Activated CD8-positive, alpha-beta T cell treated with anti-CD3 and anti-CD28 coated beads for 36 hours (primary cell): ENCODE measurements at places on chromosomes 16 and 17.
A peak's percentile ranks its signal among the peaks of the same experiment; 100 is the strongest.

- peaks cover 4% of the 10 kb centered on the region for H3K27me3 ChIP-seq
- H3K4me1 ChIP-seq: no peaks in the 10 kb centered on the region
- H3K27ac ChIP-seq: no peak overlapping the region
- no peak overlapping the region for H3K4me3 ChIP-seq
- no peaks in the 10 kb centered on the region for H3K36me3 ChIP-seq
- peak; percentile 39 for DNase-seq
Observed at GRCh38 chr17:9890124-9890523, 14.9 kb downstream of the RCVRN start.

DNA sequence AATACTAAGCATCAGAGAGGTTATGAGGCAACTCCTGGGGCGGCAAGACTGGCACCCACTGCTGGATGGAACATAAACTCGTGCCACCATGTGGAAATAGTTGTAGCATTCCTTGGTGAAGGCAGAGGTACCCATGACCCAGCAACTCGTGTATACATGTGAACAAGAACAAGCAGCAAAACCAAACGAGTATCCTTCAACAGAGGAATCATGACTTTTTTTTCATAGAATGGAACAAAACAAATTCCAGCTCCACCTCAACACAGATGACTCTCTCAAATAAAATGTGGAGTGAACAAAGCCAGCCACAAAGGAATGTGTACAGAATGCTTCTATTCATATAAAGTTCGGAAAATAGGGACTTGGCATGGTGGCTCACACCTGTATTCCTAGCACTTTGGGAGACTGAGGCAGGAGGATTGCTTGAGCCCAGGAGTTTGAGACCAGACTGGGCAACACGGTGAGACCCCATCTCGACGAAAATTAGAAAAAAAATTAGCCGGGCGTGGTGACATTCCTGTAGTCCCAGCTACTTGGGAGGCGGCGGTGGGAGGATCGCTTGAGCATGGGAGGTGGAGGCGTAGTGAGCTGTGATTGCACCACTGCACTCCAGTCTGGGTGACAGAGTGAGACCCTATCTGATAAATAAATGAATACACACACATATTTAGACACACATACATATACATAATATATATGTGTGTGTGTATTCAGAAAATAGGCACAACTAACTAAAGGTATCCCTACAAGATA, 35.3 kb downstream of the B9D1 start:
- DNase-seq: no peak
- no peaks in the 10 kb centered on the region for H3K4me1 ChIP-seq
- no peak overlapping the region for H3K27ac ChIP-seq
- peaks cover 2% of the 10 kb centered on the region for H3K27me3 ChIP-seq
- no peak overlapping the region for H3K4me3 ChIP-seq

GRCh38 chr16:12089492-12090150, 113.1 kb downstream of the SNX29 start:
- no peaks in the 10 kb centered on the region for H3K36me3 ChIP-seq
- peaks cover 34% of the 10 kb centered on the region for H3K4me1 ChIP-seq
- peak overlapping the region; percentile 93 for H3K27ac ChIP-seq
- DNase-seq: peak; percentile 65

DNA sequence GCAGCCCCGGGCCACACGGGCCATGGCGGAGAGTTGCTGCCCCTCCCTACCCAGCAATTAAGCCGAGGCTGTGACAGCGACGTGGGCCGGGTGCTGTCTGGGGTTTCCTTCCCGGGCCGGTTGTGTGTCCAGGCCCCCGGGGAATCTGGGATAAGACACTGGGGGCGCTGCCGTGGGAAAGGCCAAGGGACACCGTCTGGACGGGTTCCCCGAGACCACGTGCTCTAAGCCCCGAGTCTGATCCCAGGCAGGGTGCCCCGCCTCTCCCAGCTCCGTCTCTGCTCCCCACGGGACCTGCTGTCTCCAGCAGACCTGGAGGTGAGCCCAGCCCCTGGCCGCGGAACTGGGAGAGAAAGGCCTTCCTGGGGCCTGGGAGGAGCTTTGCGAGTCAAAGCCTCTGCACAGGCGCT, 92.2 kb downstream of the IRX3 start:
- H3K4me1 ChIP-seq: no peaks in the 10 kb centered on the region
- no peak overlapping the region for H3K27ac ChIP-seq
- no peaks in the 10 kb centered on the region for H3K36me3 ChIP-seq
- H3K27me3 ChIP-seq: peaks cover 14% of the 10 kb centered on the region
- no peak for DNase-seq

DNA sequence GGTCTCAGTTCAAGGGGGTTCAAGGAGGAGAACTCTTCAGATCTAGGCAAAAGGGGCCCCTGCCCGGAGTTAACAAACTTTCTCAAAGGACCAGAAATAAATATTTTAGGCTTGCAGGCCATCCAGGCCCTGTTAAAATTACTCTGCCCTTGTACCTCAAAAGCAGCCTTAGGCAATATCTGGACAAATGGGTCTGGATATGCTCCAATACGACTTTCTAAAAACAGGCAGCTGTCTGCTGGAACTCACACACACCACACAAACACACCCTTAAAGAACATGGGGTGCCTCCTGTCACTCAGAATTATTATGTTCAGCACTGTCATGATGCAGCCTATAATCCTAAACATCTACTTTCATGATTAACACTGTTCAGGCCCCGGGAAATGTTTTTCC, 75.5 kb downstream of the TMEM132E start:
- H3K36me3 ChIP-seq: no peaks in the 10 kb centered on the region
- H3K4me3 ChIP-seq: no peak overlapping the region
- peaks cover 15% of the 10 kb centered on the region for H3K27me3 ChIP-seq
- H3K27ac ChIP-seq: no peak overlapping the region
- no peak for DNase-seq

- peaks cover 8% of the 10 kb centered on the region for H3K27me3 ChIP-seq
- no peaks in the 10 kb centered on the region for H3K36me3 ChIP-seq
- peaks cover 4% of the 10 kb centered on the region for H3K4me1 ChIP-seq
- no peak overlapping the region for H3K4me3 ChIP-seq
- H3K27ac ChIP-seq: no peak overlapping the region
Observed at GRCh38 chr17:32976131-32976530, 15.5 kb upstream of the SPACA3 start.

DNA sequence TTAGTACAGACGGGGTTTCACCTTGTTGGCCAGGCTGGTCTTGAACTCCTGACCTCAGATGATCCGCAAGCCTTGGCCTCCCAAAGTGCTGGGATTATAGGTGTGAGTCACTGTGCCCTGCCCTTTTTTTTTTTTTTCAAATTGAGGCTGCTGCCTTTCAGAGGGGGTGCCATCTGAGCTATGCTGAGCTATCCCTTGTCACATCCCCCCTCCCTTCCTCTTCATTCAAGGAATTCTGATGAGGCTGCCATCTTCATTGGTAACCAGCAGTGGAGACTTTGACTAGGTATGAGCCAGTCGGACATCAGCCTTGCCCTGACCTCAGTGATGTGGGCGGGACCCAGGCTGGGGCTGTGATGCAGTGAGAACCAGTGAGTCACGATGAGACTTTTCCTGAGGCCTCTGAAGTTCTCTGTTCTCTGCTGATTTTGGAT, 24.4 kb upstream of the GPT2 start:
- no peak overlapping the region for H3K4me3 ChIP-seq
- peaks cover 15% of the 10 kb centered on the region for H3K4me1 ChIP-seq
- H3K36me3 ChIP-seq: no peaks in the 10 kb centered on the region
- DNase-seq: peak; percentile 68
- no peaks in the 10 kb centered on the region for H3K27me3 ChIP-seq

DNA sequence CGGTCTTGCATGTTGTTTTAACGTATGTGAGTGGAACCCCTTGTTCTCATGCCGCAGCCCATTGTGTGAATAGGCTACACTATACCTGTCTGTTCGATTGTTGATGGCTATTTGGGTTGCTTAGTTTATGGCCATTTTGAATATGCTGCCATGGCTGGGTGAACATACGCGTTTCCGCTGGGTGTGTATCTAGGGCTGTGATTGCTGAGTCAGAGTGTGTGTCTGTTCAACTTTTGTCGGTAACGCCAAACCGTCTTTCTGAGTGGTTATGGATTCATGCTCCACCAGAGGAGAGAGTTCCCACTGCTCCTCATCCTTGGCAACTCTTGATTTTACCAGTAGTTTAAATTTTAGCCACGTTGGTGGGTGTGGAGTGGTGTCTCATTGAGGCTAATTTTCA, 77.0 kb downstream of the METRNL start:
- no peak overlapping the region for H3K4me3 ChIP-seq
- H3K27ac ChIP-seq: no peak overlapping the region
- no peaks in the 10 kb centered on the region for H3K36me3 ChIP-seq
- peaks cover 6% of the 10 kb centered on the region for H3K27me3 ChIP-seq

- no peaks in the 10 kb centered on the region for H3K27me3 ChIP-seq
- H3K4me1 ChIP-seq: peaks cover 83% of the 10 kb centered on the region
- peaks cover 9% of the 10 kb centered on the region for H3K36me3 ChIP-seq
- peak overlapping the region; percentile 91 for H3K4me3 ChIP-seq
Observed at GRCh38 chr16:17370731-17371285, 100.0 kb downstream of the XYLT1 start.

GRCh38 chr17:67245073-67245693, at the start of gene HELZ:
TSS of gene HELZ (minus strand) at chr17:67245196. CDS start at chr17:67218804, 26,392 bp downstream.
- H3K36me3 ChIP-seq: peaks cover 15% of the 10 kb centered on the region
- peak within 1 kb of the TSS; percentile 81 for H3K4me3 ChIP-seq
- DNase-seq: peak; percentile 77
- peaks cover 45% of the 10 kb centered on the region for H3K4me1 ChIP-seq
- H3K27me3 ChIP-seq: peaks cover 5% of the 10 kb centered on the region

DNA sequence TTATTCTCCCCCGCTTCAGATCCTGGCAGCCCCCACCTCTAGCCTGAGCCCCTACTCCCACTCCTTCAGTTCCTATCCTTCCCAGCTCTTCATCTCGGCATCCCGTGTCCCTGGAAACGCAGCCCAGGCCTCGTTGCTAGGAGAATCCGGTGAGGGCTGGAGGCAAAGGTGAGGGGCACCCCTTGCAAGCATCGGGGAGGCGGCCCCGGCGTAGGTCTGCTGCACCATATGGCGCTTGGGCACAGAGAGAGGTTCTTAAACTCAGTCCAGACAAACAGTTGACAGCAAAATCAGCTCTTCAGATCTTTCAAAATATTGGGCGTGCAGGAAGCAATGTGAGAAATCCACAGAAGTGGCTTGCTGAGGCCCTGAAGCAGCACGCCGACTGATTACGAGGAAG, 15.0 kb downstream of the SLC38A8 start:
- H3K27ac ChIP-seq: no peak overlapping the region
- H3K4me3 ChIP-seq: no peak overlapping the region
- peaks cover 24% of the 10 kb centered on the region for H3K27me3 ChIP-seq
- no peaks in the 10 kb centered on the region for H3K36me3 ChIP-seq

GRCh38 chr17:82463391-82463790, 4.8 kb downstream of the NARF start:
- peak overlapping the region; percentile 55 for H3K27ac ChIP-seq
- H3K36me3 ChIP-seq: peaks cover 29% of the 10 kb centered on the region
- peaks cover 8% of the 10 kb centered on the region for H3K4me1 ChIP-seq
- H3K4me3 ChIP-seq: no peak overlapping the region

- peaks cover 8% of the 10 kb centered on the region for H3K27me3 ChIP-seq
- H3K36me3 ChIP-seq: no peaks in the 10 kb centered on the region
- no peak overlapping the region for H3K27ac ChIP-seq
- DNase-seq: no peak
- H3K4me1 ChIP-seq: no peaks in the 10 kb centered on the region
Observed at GRCh38 chr16:12871784-12872183, 29.6 kb upstream of the SHISA9 start.

GRCh38 chr17:34117811-34118210, 137.3 kb upstream of the CCL2 start:
- no peaks in the 10 kb centered on the region for H3K36me3 ChIP-seq
- peaks cover 26% of the 10 kb centered on the region for H3K27me3 ChIP-seq
- DNase-seq: no peak
- no peak overlapping the region for H3K27ac ChIP-seq

DNA sequence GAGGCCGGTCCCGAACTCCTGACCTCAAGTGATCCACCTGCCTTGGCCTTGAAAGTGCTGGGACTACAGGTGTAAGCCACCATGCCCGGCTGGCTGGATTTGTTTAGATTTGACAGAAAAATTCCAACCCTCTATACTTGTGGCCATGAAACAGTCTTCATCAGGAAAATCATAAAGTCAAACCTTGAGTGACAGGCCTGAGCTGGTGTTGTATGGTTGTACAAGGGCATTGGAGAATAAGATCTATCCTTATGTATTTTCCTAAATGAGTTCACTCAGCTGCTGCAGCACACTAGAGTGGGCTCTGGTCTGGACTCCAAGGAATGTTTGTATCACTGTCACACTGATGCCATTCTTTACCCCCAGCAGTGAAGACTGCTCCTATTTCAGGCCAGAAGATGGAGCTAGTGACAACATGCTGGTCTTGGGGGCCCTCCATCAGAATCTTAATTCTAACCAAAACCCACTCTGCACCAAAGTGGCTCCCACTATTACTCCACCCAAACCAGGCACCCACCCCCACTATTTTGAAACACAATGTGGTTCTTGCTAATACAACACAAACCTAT, 27.4 kb downstream of the SNX11 start:
- H3K27me3 ChIP-seq: no peaks in the 10 kb centered on the region
- H3K4me3 ChIP-seq: no peak overlapping the region
- no peak overlapping the region for H3K27ac ChIP-seq
- peaks cover 11% of the 10 kb centered on the region for H3K36me3 ChIP-seq
- no peak for DNase-seq

- no peak overlapping the region for H3K4me3 ChIP-seq
Observed at GRCh38 chr17:78316867-78317789, 42.7 kb downstream of the SOCS3 start.

DNA sequence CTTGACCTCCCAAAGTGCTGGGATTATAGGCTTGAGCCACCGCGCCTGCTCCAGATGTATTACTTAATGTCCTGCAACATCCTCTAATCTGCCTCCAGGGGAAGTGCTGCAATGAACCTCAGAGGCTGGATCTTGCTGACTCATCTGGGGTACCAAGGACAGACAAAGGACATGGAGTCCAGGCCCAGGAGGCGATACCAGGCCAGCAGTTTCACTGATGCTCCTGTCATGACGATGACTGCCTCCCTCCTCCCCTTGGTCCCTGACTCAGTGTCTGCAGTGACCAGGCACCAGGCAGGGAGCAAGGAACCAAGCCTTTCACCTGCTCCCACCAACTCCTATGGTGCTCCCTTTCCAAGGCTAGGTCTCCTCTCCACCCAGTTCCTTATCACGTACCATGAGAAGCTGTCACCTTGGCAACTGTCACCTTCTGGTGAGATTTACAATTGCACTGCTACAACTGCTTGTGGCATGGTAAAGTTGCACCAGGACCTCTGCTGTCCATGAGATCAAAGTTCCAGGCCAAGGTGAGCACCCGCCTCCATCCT, 21.6 kb upstream of the PHOSPHO1 start:
- no peaks in the 10 kb centered on the region for H3K4me1 ChIP-seq
- H3K4me3 ChIP-seq: no peak overlapping the region
- DNase-seq: no peak
- H3K27ac ChIP-seq: no peak overlapping the region

DNA sequence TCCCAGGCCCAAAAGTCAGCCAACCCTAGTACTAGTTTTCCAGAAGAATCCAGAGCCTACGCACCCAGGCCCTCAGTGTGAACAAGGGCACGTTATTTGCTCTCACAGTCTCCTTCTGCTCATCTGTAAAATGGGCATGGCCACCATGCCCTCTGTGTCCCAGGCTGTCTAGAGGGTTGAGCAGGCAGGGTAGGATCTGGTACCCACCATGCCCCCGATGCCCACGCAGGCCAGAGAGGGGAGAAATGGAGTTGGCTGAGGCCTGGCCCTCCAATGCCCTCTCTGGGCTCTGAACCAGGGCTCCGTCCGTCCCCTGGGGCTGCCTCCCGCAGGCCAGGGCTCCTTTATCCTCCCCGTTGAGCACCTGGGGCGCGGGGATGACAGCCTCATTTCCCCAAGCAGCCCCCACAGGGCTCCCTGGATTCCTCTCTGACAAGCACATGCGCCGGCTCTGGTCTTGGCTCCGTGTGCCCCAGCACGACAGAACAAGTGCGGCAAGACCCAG, 9.1 kb upstream of the BAHCC1 start:
- H3K27ac ChIP-seq: no peak overlapping the region
- peak overlapping the region; percentile 27 for H3K4me3 ChIP-seq
- H3K36me3 ChIP-seq: no peaks in the 10 kb centered on the region
- H3K4me1 ChIP-seq: peaks cover 2% of the 10 kb centered on the region
- H3K27me3 ChIP-seq: peaks cover 42% of the 10 kb centered on the region
